PC-9 (cell line): ENCODE measurements at places on chromosomes 16 and 17.

GRCh38 chr16:79309606-79310005, 290.9 kb downstream of the MAF start:
- no peak for DNase-seq

DNA sequence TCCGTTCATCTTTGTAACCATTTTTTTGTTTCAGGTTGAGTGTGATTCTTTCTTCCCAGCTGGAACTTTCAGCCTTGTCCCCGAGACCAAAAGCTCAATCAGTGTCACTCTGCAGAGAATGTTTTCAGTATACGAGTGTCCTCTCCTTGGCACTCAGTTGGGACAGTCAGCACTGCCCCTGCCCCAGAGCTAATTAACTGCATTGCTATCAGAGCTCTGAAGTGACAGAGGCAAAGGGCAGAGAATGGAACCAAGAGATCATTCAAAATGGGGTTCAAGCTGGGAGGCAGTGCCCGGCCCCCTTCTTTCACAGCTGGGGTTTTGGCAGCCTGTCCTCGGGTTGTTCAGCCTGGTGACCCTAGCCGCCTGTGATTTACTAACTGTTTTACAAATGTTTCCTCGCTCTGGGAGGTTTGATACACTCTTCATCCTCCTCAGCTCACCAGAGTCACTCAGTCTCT, 195.9 kb upstream of the TBX2 start:
- DNase-seq: no peak

DNA sequence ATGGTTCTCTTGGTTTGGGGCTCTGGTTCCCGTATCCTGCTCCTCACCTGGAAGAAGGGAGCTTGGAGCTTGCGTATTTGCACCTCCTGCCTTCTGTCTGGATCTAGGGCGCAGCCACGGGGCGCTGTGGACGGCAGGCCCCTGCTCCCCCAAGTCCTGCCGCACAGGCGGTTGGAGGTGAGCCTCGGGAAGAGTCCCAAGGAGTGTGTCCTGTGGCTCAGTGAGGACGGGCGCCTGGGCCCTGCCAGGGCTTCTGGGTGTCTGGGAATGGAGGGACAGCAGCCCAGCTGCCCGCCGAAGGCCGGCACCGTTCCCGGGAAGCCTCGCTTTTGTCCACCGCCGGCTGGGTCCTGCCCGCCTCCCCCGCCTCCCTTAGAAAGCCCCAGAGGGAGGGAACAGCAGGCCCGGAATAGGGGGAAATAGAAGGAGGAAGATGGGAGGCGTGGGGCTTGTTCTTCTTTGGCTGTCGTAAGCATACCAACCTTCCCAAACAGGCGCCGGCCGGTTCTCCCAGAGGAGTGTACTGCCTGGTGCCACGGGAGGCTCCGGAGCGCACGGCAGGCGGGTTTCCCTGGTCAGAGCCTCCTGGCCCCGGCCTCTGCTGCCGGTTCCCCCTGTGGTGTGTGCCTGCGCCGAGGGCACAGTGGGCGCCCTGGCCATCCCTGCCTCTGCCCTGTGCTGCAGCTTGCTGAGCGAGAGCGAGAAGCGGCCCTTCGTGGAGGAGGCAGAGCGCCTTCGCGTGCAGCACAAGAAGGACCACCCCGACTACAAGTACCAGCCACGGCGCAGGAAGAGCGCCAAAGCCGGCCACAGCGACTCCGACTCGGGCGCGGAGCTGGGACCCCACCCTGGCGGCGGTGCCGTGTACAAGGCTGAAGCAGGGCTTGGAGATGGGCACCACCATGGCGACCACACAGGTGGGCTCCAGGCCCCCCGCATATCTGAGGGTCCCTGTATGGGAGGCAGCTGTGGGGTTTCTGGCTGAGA, 1.8 kb downstream of the SOX8 start:
- no peak for DNase-seq

DNA sequence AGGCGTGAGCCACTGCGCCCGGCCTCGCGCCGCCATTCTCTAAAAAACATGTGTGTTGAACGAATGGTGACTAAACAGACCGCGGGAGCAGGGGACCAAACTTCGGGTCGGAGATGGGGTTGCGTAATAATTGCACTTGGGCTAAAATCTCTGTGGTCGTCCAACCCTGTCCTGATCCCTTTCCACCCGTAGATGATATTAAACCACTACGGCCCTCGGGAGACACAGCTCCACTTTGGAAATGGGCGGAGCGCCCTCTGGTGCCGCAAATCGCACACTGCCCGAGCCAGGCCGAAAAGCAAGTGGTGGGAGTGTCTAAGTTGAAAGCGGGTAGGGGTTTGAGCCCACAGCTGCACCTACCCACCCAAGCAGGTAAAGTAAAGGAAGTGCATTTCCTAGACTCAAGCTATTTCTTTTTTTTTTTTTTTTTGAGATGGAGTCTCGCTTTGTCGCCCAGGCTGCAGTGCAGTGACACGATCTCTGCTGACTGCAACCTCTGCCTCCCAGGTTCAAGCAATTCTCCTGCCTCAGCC, 17.0 kb downstream of the CAVIN1 start:
- peak; percentile 45 for DNase-seq

DNA sequence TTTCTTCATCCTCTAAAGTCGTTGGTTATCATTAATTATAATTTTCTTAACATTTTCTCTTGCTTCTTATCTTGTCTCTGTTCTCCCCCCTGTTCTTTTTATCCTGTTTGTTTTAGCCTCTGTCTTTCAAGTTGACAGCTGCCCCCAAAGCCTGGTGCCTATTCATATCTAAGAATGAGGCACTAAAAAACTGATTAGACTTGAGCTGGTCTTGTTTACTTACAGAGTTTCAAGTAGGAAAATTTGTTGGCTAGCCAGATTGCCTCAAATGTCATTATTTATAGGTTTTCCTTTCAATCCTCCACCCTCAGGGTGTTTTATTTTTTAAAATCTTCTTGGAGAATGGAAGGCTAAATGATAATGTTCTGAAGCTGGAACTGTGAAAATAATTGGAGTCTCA, 236.0 kb downstream of the UTP18 start:
- DNase-seq: no peak

DNA sequence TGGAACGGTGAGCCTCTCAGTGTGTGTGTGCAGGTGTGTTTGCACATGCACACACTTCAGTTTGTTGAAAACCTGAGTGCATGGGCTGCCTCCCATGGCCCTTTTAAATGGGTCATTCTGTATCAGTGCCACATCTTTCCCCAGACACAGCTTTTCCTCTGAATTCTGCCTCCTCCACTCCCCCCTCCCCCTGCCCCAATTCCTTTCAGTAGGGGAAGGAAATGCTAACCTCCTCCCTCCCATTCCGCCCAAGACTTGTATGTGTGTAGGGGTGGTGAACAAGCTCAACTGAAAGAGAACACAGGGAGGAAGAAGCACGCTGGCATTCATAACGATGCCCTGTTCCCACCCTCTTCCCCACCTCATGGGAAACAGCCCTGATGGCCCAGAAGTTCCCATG, 34.3 kb downstream of the C17orf75 start:
- DNase-seq: no peak

DNA sequence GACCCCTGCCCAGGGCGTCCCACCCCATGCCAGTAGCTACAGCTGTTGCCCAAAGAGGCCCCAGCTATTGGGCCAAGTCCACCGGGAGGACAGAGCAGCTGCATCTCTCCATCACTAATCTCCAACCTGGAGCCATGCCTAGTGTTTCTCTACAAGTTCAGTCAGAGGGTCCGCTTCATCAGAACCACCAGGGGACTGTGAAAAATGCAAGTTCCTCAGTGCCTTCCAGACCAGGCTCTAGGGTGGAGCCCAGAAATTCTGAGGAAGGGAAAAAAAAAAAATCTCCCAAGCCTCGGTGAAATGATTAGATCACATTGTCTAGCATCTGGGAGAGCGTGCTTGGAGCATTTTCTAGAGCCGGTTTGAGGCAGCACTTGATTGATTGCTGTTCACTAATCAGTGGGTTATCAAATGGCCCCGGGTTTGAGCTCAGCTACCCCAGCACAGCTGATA, 22.4 kb upstream of the HERPUD1 start:
- no peak for DNase-seq

- no peak for DNase-seq
Observed at GRCh38 chr16:11386791-11387546, 41.7 kb downstream of the RMI2 start.

DNA sequence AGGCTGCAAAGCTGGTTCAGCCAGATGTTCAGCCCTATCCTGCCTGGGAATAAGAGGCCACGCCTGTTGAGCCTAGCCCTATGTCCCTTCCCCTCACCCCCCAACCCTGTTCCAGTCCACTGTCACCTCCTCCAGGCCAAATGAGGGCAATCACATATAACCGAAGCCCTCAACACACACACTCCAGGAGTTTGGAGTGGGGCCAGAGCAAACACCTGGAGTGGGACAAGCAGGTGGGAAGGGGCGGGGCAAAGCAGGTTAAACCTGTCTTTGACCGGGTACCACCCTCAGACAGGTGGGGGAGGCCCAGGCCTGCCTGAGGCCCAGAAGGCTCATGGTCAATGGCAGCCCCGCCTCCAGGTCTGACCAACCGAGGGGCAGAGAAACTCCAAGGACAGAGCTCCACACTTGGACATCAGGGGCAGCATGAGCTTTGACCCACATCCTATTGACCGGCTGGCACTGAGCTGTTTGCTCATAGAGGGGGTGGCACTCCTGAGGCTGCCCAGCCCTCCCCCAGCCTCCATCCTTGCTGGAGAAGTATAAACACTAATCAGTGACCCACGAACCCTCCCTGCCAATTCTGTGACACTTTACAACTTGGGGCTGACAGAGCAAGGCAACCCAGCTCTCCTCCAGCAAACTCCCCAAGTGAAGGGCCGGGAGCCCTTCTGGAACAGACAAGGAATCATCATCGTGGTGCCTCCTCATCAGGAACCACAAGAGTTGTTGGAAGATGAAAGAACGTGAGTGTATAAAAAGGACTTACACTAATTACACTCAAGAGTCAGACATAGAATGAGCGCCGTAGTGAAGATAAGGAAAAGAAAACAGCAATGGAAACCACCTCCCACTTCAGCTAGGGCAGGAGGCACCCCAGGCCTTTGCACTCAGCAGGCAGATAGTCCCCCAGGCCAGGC, 1.5 kb downstream of the ESRP2 start:
- DNase-seq: peak; percentile 97

DNA sequence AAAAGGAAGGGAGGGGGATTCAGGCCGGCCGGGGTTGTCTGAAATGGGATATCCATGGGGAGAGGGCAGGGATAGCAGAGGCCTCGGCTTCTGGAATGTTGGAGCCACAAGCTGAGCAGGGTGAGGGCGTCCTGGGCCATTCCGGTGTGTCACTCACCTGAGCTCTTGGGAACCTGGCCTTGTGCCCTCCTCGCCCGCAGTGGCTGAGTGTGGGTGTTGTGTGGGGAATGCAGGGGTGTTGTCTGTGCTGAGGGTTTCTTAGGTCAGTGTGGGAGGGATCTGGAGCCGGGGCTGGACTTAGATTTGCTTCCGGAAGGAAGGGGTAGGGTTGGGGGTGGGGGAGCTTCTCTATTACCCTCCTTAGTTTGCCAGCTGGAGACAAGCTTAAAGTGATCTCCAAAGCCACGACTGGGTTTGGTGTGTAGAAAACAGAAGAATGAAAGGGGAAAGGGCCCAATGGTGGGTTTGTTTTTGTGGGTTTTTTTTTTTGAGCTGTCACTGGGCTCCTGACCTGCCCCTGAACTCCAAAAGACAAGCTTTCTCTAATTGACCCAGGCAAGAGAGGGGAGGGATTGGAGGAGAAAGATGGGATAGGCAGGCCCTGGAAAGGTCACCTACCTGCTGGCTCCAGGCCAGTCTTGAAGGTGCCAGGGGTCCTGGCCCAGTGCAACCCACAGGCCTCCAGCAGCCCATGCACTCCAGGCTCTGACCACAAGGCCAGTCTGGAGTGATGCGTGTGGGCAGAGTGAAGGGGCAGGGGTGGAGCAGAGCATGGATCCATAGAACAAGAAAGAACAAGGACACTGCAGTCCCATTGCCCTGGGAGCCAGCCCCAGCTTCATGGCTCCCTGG, at the start of gene SULT1A2:
TSS of gene SULT1A2 (minus strand) at position 211 of the 852 bp plus-strand sequence. CDS start 1,120 bp downstream, outside the sequence.
- peak; percentile 97 for DNase-seq

DNA sequence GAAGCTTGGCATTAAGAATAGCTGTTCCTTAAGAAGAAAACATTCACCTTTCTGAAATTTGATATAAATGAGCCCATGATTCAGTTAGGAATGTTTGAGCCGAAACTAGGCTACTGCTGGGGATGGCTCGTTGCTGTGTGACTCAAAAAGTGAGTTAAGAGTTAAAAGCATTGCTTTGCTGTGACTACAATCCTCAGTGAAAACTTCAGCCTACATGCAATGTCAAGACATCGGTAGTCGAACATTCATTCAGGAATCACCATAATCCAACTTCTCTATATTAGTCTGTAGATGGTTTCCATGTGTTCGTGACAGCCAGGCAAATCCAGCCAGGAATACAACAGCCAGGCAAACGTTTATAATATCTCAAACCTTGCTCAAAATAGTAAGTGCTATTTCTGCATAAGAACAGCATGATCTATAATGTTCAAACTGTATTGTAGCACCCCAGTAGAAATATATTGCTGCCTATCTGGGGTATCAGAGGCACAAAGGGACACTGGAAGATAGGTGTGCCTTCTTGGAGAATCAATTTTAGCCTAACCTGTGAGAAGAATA, 1225.1 kb downstream of the CDH8 start:
- DNase-seq: no peak

- DNase-seq: no peak
Observed at GRCh38 chr17:79681628-79682261, 49.0 kb upstream of the ENPP7 start.

GRCh38 chr17:80006339-80006720, 29.3 kb downstream of the TBC1D16 start:
- no peak for DNase-seq

DNA sequence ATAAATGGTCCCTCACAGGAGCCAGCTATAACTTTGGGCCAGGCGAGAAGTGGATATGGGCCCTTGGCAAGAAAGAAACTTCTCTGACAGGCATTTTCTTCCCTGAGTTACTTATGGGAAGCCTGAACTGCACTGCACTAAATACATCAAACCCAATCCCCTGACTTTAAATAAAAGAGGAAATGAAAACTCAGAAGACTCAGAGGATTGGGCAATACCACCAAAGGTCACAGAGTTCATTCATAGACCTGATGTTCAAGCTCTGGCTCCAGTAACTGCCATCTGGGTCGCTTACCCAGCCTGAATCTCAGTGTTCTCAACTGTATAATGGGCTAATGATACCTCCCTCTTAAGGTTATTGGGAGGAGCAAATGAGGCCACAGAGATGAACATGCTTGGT, 815 bp downstream of the KRT35 start:
- no peak for DNase-seq

DNA sequence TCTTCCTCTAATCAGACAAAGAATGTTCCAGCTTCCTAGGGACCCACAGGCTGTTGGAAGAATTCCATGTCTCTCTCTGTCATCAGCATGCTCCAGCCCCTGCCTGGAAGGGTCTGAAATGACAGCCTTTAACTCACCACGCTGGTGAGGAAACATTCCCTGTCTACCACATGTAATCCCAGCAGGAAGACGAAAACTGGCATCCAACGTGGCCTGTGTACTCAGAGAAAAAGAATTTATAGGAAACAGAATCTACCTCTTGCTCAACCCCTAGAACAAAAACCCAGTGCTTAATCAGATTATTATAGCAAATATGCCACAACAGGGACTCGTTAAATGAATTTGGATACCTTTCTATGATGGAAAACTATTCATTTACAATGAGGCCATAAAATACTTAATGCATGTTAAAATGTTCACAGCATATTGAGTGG, 147.3 kb upstream of the FOXF1 start:
- DNase-seq: no peak

GRCh38 chr16:74716355-74716754, 15.7 kb upstream of the MLKL start:
- no peak for DNase-seq

- no peak for DNase-seq
Observed at GRCh38 chr17:73067075-73067474, 25.4 kb downstream of the SLC39A11 start.
